A549 treated with RU486 at 1 μM for 4 hours (cell line): ENCODE measurements at places on chromosomes 1 and 21. TPM values are rescaled to one million over a fixed set of nuclear protein-coding genes. Genes with fewer than 3 reads are reported as not detected.

The SLC9C2 gene
- total RNA-seq = not detected in 5 replicates

The GJA9 gene
- not detected in 5 replicates for total RNA-seq

The THEM5 gene
- not detected in 5 replicates for total RNA-seq

The TTC39A gene
- 1.3 to 2.4 TPM (median 1.5 TPM) in 5 replicates for total RNA-seq

The TMEM269 gene
- total RNA-seq = 0.08 to 0.18 TPM (median 0.12 TPM) in 4 of 5 replicates, not detected in the other

The FRRS1 gene
- total RNA-seq = 1.5 to 2.3 TPM (median 2.0 TPM) in 5 replicates

The VPS26C gene
- 23.5 to 32.7 TPM (median 28.0 TPM) in 5 replicates for total RNA-seq

The FAM151A gene
- not detected in 5 replicates for total RNA-seq

The GSTM1 gene
- not detected in 5 replicates for total RNA-seq

The CFAP57 gene
- 0.26 to 0.84 TPM (median 0.29 TPM) in 5 replicates for total RNA-seq

The CD52 gene
- not detected in 5 replicates for total RNA-seq

The RIPPLY3 gene
- total RNA-seq = 0.40 to 0.77 TPM (median 0.59 TPM) in 5 replicates

The PTGS2 gene
- total RNA-seq = 5.8 to 11.2 TPM (median 9.0 TPM) in 5 replicates

The EFNA1 gene
- total RNA-seq = 34.4 to 48.7 TPM (median 37.8 TPM) in 5 replicates

The OR2T2 gene
- total RNA-seq = not detected in 5 replicates

The NPHP4 gene
- 3.4 to 5.5 TPM (median 5.2 TPM) in 5 replicates for total RNA-seq

The OR6P1 gene
- not detected in 5 replicates for total RNA-seq

The FBXO2 gene
- 6.0 to 11.7 TPM (median 9.1 TPM) in 5 replicates for total RNA-seq

The ELAVL4 gene
- total RNA-seq = not detected in 5 replicates

The IGSF3 gene
- 14.3 to 24.1 TPM (median 21.5 TPM) in 5 replicates for total RNA-seq

The PALMD gene
- 0.40 to 0.79 TPM (median 0.55 TPM) in 5 replicates for total RNA-seq

The HAO2 gene
- total RNA-seq = not detected in 5 replicates

The C1orf87 gene
- total RNA-seq = not detected in 5 replicates

The TMEM9 gene
- total RNA-seq = 79.8 to 94.6 TPM (median 86.7 TPM) in 5 replicates

The TRIM58 gene
- not detected in 5 replicates for total RNA-seq

The FCMR gene
- total RNA-seq = 3.7 to 7.0 TPM (median 4.5 TPM) in 5 replicates

The COX20 gene
- 31.3 to 53.5 TPM (median 47.5 TPM) in 5 replicates for total RNA-seq

The USH2A gene
- total RNA-seq = not detected in 5 replicates

The TFAP2E gene
- total RNA-seq = 0.19 to 1.1 TPM (median 0.44 TPM) in 5 replicates

The RAB25 gene
- total RNA-seq = 0.24 TPM in 1 of 5 replicates, not detected in the others

The PRDM16 gene
- 0.09 to 0.37 TPM (median 0.13 TPM) in 5 replicates for total RNA-seq

The GPR61 gene
- total RNA-seq = not detected in 5 replicates

The RAB3B gene
- total RNA-seq = 5.5 to 10.8 TPM (median 7.2 TPM) in 5 replicates

The AMPD2 gene
- 24.4 to 31.6 TPM (median 29.2 TPM) in 5 replicates for total RNA-seq
